ENCODE measurements at places on chromosomes 4 and X.

DNA sequence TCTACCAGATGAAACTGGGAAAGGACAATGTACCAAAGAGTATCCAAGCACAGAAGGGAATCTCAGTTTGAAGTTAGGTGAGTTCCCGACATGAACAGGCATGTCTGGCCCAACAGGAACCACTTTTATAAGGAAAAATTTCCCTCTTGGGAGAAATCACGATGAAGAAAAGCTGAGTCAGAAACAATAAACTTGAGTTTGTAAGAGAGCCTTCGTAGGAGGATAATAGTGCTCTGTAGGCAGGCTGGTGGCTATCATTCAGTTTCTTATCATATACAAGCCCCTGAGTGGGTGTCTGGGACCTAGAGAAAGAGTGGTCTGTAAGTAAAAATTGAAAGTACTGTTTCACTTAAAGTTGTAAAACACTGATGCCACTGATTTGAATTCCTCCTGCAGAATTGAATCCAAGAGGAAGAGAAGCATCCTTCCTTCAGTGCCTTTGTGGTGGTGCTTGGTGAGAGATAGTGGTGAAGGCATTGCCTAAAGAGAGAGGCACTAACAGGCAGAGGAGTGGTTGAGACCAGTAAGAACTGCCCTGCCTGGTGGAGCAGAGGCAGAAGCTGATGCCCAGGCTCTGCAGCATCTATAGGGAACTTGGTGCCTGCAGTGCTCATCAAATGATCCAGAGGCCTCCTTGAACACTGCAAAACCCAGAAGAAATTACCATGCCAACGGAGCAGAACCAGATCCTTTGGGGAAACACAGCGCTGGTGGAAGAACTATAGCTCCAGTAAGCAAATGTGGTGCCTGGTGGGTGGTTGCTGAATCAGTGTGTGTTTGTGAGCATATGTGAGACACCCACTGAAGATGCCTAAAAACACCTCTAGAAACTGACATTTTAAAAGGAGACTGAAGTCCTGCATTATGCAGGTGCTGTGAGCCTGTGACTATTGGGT is 31.7 kb upstream of the METAP1 start:
- no peak for DNase-seq

DNA sequence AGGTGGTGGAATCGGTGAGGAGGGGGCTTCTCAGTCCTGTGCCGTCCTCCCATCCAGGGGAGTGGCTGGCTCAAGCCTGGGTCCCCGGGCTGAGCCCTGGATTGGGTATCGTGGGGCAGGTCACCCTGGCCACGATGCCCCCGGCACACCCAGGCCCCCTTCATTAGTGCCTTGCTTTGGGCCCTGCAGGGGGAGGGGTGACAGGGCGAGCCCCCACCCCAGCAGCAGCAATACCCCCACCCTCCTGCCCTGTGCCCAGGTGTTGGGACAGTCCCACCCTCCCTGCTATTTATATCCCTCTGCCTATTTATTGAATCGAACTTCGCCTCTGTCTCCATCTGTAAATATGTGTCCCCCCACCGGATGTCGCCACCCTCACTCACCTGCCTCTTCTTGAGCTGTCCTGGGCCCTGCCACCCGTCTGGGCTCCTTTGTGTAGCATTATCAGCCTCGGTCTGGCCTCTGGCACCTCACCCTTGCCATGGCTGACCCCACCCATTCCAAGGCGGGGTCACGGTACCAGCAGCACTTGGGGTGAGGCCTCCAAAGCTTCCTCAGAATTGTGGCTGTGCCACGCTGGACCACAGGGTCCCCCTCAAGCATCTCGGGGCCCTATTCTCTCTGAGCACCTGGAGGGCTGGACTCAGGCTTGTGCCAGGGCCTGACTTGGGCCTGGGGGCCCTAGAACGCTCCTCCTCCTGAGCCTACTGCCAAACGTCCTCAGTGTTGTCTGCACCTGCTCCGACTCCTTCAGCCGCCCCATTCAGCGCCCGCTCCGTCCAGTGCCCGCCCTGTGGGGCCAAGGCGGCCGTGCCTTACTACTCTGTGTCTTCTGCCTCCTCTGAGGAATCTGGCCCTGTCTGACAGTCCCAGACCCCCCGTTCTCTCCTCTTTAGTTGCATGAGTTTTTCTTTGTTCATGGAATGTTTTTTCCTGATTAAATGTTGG is 6.1 kb downstream of the LAGE3 start:
- no peak for DNase-seq

- no peak for DNase-seq
Observed at GRCh38 chr4:144223149-144223548, 82.6 kb upstream of the GYPA start.

GRCh38 chr4:186839122-186840037 is 115.7 kb upstream of the FAT1 start:
- no peak for DNase-seq

- no peak for DNase-seq
Observed at GRCh38 chr4:175720067-175720466, 92.0 kb downstream of the GPM6A start.

GRCh38 chr4:156377036-156377710 is 423.5 kb upstream of the CTSO start:
- no peak for DNase-seq

DNA sequence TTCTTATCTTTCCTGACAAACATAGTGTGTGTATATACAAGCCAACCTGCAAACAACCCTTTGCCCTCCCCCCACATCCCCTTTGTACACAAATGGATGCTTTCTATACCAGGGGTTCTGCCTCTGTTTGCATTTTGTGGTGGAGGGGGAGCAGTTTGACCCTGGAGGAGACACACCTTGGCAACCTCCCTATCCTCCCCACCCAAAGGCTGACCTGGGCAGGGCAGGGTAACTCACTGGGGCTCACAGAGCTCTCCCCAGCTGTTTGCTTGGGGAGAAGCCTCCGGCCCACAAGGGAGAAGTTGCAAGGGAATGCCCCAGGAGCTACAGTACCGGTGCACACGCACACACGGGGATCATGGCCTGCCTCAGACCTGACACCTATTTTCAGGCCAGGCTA is 372.6 kb downstream of the BCOR start:
- no peak for DNase-seq

GRCh38 chr4:40719008-40719623 is 30.6 kb upstream of the NSUN7 start:
- DNase-seq: no peak

DNA sequence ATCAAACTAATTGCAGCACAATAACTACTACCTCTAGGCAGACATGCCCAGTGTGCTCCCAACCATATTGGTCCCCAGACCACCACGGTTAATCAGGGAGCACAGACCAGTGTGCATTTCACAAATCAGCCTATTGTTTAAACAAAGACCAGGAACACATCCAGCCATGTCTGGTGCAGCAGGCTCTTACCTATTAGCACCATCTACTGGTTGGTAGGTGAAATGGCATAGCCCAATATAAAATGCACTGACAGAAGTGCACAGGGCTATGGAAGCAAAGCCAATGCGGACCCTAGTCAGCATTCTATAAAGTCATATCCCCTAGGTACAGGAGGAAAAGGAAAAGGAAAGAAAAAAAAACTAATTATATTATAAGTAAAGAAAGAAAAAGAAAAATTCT is 15.5 kb upstream of the CYLC1 start:
- DNase-seq: no peak

DNA sequence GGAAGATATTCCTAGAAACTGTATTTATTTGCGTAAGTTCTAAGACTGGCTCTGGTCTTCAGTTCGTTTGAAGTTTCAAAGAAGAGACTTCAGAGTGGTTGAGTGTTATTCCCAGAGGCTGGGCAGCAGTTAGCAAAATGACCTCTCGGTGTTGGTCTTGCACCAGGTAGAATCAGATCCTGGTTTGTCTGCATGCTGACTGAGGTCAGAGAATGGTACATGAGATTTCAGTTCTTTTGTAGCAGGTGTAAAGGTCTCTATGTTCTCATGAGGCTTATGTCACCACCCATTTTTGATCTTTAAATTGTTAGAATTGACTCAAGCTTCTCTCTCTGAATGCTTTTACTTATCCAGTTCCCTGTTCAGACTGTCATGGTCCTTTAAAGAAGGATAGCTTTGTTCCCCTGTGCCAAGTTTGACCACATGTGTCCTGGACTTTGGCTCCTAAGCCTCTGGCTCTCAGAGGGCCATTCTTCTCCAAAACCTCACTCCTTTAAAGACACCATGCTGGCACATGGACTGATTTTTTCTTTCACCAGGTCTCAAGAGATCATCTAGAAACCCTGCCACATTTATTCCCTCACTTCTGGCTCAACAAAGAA is 355.8 kb upstream of the BOD1L1 start:
- DNase-seq: no peak

GRCh38 chr4:88275516-88275915 is 8.8 kb downstream of the PPM1K start:
- DNase-seq: no peak

DNA sequence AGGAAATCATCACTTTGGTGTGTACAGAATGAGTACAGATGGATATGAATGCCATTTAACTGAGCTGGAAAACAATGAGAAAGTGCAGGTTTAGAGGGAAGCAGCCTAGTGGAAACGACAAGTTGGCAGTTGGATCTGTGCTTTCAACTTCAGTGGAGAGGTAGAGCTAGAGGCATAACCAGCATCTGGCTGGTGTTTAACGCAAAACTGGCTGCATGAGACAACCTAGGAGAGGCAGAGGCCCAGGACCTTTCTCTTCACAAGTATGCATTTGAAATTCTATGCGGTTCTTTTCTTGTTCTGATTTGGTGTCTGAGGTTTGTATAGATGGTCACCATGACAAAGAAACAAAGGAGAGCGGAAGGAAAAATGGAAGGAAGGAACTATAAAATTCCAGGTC is 63.1 kb downstream of the ANXA5 start:
- DNase-seq: no peak

All from ecto neural progenitor cell (in vitro differentiated cells).